ENCODE measurements at places on chromosomes 1 and 21. TPM values are rescaled to one million over a fixed set of nuclear protein-coding genes. Genes with fewer than 3 reads are reported as not detected.

DNA sequence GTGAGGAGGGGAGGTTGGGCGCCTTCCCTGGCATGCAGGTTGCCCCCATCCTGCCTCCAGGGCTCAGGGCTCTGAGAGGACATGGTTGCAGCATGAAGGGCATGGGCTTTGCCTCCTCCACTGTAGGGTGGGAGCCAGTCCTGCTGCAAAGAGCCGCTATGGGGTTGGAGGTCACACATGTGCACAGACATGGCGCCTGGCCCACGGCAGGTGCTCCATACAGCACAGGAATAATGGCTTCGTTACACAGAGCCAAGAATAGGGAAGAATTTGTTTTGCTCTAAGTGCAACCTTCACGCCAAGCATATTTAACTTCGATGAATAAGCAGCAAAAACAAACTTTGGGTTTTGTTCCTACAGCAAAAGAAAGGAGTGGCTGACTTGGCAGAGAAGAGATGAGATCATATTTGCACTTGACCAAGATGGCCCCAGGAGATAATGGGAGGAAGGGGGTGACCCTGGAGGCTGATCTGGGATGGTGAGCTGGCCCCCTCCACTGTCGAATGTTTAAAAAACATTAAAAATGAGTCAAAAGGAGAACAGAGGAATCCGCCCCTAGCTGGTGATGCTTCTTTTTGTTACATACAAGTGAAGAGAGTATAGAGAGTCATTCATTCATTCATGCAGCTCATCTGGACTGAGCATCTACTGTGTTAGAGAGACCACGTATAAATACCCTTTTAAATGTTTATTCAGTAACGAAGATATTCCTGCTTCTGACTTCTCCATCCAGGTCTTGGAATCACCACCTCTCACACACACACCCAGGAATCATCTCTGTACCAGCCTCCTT lies 12.4 kb upstream of the C2CD2 start:
- no peak for DNase-seq

- DNase-seq = peak; percentile 29
Observed at GRCh38 chr1:159752135-159752580, 28.6 kb upstream of the DUSP23 start.

DNA sequence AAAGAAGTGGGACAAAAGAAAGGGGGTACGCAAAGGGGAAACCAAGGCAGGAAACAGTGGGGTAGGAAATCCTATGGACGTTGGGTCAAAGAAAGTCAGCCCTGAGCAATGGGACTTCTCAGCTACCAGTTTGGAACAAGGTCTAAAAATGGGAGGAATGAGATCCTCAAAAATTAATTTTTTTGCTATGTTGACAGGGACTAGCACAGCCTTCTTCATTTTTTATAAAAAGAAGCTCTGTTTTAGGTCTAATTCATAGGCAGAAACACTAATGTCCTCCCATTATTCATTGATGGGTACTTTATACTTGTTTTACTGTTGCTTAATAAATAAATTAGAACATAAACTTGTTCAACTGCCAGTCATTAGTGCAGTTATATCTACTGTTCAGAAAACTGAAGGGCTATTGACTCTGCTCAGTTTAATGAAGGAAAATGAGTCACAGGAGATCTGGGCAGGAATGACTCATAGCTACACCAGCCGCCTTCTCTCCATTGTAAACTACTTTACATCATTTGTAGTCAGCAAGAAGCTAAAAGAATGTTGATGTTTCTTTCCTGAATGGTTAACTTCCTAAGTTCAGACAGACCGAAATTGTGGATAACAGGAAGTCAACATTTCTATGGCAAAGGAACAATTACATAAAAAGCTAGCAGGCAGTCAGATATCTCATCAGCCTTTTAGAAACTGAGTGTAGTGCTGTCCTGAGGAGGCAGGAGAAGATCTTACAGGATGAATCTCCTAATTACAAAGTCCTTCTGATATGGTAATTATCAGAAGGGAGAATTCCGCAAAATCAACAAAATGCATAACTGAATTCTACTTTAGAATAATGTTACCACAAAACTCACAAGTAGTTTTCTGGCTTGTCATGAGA lies 356.4 kb upstream of the PKN2 start:
- DNase-seq = no peak

- no peak for DNase-seq
Observed at GRCh38 chr1:198623752-198624647, 14.8 kb upstream of the PTPRC start.

Gene TNN
- not detected for total RNA-seq

Gene INPP5B
- total RNA-seq = 5.6 TPM
